H7 (cell line): ENCODE measurements at places on chromosomes 11 and 22. TPM values are rescaled to one million over a fixed set of nuclear protein-coding genes. Genes with fewer than 3 reads are reported as not detected.

- no peak for DNase-seq
Measured at GRCh38 chr11:133559833-133560471, 27.7 kb upstream of the OPCML start.

GRCh38 chr11:109853156-109853776 lies 239.9 kb upstream of the ZC3H12C start:
- DNase-seq, result no peak

- no peak for DNase-seq
Measured at GRCh38 chr11:63719987-63720386, 38.7 kb downstream of the RTN3 start.

- DNase-seq, result no peak
Measured at GRCh38 chr11:122673701-122674100, 18.2 kb downstream of the UBASH3B start.

GRCh38 chr22:37981282-37982011 lies 2.9 kb downstream of the SOX10 start:
- no peak for DNase-seq

- DNase-seq, result no peak
Measured at GRCh38 chr22:38219632-38220031, 17.8 kb downstream of the MAFF start.

GRCh38 chr22:46077669-46078099 lies 72.6 kb upstream of the PPARA start:
- DNase-seq, result no peak

DNA sequence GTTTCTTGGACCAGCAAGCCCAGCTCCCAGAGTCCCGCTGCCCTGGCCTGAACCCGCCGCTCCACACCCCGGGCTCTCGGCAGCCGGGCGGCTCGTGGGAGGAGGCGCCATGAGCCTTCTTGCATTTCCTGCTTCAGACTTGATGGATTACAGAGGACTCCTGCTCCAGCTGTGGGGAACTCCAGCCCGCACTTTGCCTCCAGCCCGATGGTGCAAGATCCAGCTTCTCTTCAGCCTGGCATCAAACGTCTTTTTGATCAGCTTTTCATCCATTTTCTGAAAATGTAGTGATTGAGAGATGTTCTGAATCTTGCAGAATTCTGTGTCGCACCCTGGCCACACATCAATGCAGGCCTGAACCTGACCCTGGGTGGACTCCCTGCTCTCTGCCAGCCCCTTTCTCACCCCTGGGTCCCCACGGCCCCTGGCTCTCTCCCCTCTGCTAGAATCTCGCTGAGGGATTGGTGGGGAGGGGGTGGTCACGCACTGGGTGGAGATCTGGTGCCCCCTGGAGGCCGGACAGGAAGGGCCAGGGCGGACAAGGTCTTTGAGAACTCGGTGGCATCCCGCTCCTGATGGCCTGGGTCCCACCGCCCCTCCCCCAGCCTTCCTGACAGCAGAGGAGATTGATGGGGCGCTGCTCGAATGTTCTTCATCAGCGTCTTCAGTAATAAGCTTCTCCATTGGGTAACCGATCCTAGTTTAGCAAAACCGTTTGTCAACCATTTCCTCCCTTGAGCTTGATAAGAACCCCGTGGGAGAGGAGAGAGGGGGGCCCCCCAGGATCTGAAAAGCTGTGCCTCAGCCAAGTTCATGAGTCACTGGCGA lies 12.1 kb upstream of the NFAM1 start:
- peak; percentile 97 for DNase-seq

GRCh38 chr22:45917146-45917545 lies 59.8 kb downstream of the WNT7B start:
- DNase-seq, result no peak

- peak; percentile 20 for DNase-seq
Measured at GRCh38 chr22:38350444-38351359, 33.5 kb upstream of the CSNK1E start.

GRCh38 chr11:77800449-77800848 lies 20.1 kb downstream of the RSF1 start:
- DNase-seq, result no peak

GRCh38 chr11:120343429-120343828 lies 7.2 kb downstream of the ARHGEF12 start:
- DNase-seq, result no peak

DNA sequence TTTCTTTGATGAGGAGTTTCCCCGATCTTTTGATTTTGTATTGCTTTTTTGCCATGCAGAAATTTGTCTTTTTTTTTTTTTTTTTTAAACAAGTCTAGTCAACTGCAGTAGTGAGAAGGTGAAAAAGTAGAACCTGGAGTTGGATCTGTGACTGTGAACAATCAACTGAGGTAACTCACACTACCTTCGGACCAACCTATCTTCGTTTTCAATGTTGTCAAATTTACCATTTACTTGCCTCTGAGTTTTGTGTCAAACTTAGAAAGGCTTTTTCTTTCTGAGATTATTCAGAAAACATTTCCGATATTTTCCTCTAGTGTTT lies 20.5 kb downstream of the KLHL22 start:
- no peak for DNase-seq

DNA sequence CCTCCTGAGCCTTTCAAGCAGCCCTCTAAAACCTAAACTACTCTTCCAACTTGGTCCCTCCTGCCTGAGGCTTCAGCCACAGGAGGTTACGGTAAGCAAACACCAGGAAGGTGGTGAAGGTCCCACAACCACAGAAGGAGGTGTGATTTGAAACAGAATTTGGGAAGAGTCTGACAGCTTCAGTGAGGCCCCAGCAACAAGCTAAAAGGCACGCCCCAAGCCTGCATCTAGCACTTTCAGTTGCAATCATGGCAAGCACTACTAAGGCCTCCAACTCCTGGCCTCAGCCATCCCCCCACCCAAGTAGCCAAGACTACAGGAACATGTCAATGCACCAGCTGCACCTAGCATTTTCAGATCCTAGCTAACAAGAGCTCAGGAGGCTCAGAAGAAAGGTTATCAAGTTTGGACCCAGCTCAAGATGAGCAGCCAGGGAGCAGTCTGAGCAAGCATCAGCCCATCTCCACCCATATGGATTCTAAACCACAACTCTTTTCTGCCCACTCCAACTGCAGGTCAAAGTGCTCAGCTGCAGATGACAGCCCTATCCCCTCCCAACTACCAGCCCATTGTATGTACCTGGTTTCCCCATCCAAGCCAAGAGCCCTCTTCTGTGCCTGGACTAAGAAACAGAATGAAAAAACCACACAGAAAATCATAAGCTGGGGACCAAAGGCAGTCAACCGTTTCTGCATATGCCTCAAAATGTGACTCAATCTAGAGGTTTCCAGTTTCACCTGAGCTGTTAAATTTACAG lies 10.4 kb upstream of the AHNAK start:
- no peak for DNase-seq

DNA sequence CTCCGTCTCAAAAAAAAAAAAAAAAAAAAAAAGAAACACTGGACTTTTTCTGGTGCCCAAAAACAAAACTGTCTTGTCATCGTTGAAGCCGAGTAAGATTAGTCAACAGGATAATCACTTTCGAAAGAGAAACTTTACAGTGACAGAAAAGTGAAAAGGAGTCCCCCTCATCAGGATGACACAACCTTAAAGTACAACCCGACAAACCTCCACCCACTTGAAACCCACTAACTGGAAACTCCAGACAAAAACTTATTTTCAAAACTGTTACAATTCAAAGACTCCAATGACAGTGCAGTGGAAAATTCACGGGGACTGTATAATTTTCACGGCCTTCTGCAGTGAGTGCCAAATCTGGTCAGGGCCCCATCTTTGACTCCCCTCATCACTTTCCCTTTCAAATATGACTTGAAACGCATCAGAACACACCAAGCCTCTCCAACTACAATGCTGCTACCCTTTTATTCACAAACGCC lies 1.3 kb downstream of the DENND5A start:
- peak; percentile 33 for DNase-seq

GRCh38 chr22:39493759-39494158 lies 8.3 kb upstream of the MIEF1 start:
- no peak for DNase-seq

DNA sequence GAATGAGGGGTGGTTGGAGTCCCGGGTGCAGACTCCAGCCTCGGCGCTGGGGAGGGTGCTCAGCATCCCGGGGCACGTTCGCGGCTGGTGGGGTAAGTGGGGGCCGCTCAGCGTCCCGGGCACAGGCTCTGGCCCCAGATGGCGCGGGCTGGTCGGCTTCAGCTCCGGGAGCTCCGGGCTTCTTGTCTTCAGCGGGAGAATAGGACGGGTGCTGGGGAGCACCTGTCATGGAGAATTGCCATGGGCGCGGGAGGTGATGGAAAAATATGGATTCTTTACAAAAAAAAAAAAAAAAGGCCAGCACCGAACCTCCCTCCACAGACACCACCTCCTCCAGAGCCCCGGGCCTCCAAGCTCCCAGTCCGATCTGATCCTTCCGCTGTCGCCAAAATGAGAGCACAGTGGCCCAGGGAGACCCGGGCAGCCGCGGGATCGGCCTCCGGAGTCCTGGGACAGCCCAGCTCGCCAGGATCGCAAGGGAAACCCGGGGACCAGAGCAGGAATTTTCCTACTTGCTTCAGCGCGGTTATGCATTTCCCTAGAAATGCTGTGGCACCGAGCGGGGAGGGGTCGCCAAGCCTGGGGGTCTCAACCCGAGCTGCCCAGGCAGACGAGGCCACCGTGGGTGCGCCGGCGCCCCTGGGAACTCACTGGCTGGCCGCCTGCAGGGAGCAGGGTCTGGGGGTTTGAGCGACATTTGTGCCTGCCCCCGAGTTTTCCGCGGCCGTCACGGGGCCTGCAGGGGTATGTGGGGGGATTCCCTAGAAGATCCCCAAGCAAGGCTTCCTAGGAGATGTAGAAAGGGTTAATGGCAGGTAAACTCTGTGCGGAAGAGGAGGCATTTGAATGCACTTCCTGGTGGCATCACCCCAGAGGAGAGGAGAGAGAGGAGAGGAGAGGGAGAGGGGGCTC lies 1336.9 kb downstream of the BRD1 start:
- peak; percentile 78 for DNase-seq

- DNase-seq, result no peak
Measured at GRCh38 chr11:70476669-70477068, 78.3 kb downstream of the CTTN start.

- no peak for DNase-seq
Measured at GRCh38 chr11:110654456-110654855, 57.8 kb downstream of the ARHGAP20 start.

- no peak for DNase-seq
Measured at GRCh38 chr11:119918347-119918746, 189.3 kb upstream of the NECTIN1 start.

- no peak for DNase-seq
Measured at GRCh38 chr11:128487978-128488377, 99.4 kb downstream of the ETS1 start.

- DNase-seq, result no peak
Measured at GRCh38 chr22:37146507-37147180, 3.1 kb downstream of the IL2RB start.

The HIC2 gene
- total RNA-seq, result 36.2 and 40.5 TPM in 2 replicates

The OR51E2 gene
- total RNA-seq, result not detected in 2 replicates

The TRIM51 gene
- not detected in 2 replicates for total RNA-seq

The PRODH gene
- 34.3 and 53.1 TPM in 2 replicates for total RNA-seq

The LMNTD2 gene
- 2.7 and 4.0 TPM in 2 replicates for total RNA-seq

The CFAP300 gene
- 0.35 and 1.7 TPM in 2 replicates for total RNA-seq

The SYTL2 gene
- 1.4 and 2.0 TPM in 2 replicates for total RNA-seq

The POU2AF2 gene
- not detected in 2 replicates for total RNA-seq

The MS4A6A gene
- not detected in 2 replicates for total RNA-seq

The SLC22A9 gene
- total RNA-seq, result not detected in 2 replicates

The NXPE1 gene
- not detected in 2 replicates for total RNA-seq
